ENCODE measurements at places on chromosomes 5 and 9.

GRCh38 chr5:127976991-127977717 lies 106.4 kb upstream of the SLC12A2 start:
- no peak for DNase-seq

DNA sequence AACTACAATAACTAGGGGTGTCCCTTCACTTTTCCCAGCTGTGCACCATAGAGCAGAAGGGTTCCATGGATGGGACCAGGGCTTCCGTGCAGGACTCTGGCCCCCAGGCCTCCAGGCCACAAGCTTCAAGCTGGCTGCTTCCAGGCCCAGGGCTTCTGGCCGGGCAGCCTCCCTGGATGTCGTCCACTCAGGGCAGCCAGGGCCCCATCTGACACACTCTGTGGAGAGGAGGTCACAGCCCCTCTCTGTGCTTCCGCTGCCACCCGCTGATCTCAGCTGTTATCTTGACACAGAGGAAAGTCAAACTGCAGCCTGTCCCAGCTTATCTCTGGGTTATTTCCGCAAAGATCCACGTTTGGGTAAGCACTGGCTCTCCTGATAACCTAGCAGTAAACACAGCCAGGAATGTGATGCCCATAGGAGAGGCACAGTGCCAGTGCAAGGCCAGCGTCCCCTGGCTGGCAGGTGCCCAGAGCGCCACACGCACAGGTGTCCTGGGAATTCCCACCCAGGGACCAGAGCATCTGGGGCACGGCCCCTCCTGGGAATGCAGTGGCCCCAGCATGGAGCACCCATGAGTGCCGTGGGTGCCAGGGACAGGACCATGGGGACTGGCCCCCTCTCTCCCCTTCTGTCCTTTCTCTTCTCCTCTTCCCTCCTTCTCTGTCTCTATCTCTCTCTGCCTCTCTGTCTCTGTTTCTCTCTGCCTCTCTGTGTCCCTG lies 15.6 kb upstream of the SLC6A19 start:
- DNase-seq: no peak

GRCh38 chr5:140567871-140568270 lies 3.2 kb downstream of the SLC35A4 start:
- DNase-seq: no peak

DNA sequence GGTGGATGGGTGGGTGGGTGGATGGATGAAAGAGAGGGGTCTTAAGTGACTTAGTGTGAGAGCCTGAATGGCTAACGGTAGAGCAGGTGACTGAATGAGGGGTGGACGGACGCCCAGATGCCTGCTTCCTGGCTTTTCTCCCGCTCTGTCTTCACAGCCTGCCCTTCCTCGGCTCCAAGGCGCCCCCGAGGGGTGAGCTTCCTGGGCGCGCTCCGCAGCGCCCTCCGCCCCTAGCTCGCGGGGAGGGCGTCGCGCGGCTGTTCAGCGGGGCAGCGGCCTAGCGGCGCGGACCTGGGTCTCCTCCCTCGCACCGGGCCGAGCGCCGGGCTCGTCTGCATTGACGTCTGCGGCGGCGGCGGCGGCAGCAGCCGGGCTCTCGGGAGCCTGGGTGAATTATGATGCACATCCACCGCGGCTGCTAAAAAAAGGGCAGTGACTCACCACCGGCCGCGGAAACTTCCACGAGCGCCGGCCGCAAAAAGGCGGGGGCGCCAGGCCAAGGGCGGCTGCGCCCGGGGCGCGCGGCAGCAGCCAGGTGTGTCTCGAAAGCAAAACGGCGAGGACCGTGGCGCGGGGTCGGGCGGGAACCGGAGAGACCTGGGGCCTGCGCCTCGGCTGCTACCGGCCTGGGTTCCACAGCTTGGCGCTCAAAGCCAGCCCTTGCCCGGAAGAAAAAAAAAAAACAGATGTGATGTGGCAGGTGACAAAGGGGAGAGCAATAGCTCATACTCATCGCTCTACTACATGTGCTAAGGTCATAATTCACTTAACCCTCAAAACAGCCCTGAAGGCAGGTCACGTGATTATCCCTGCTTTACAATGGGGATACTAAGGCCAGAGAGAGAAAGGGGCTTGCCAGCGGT lies 143.0 kb upstream of the ADRA1B start:
- DNase-seq: peak; percentile 30

GRCh38 chr9:77020413-77021290 lies 1.2 kb downstream of the FOXB2 start:
- no peak for DNase-seq

- no peak for DNase-seq
Observed at GRCh38 chr5:124132843-124133242, 613.6 kb downstream of the ZNF608 start.

DNA sequence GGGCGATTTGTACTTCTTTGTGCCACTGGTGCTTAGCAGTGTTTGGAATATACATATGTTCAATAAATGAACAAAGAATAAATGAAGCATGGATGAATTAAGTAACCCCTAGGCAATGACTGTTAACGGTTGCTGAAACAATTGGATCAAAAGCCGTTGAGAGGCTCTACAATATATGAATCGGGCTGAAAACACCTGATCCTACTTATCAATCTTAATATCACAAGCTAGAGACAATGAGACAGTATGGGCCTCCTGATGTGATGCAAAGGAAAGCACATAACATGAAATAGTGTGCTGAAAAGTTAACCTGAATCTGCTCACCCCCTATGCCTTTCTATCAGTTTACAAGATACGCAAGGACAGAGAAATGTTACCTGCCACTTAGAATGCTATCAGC lies 410.3 kb upstream of the RGMB start:
- DNase-seq: no peak

DNA sequence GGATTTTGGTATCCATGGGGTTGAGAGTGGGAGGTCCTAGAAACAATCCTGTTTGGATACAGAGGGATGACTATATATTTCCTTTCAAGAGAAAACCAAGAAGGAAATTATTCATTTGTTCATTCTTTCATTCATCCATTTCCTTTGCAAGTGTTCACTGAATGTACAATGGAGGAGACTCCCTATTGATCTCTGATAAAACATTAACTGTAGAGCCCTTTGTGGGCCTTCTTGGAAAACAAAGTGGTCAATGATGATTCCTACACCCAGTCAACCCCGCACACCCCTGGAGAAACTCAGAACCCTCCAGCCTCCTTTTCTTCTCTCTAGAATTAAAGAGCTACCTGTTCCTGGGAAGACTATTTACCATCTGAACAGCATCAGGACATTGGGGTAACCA lies 247.3 kb downstream of the AUH start:
- no peak for DNase-seq

GRCh38 chr9:35703906-35704672 lies 14.4 kb upstream of the TPM2 start:
- DNase-seq: no peak

- no peak for DNase-seq
Observed at GRCh38 chr9:3177146-3177761, 333.4 kb upstream of the PUM3 start.

DNA sequence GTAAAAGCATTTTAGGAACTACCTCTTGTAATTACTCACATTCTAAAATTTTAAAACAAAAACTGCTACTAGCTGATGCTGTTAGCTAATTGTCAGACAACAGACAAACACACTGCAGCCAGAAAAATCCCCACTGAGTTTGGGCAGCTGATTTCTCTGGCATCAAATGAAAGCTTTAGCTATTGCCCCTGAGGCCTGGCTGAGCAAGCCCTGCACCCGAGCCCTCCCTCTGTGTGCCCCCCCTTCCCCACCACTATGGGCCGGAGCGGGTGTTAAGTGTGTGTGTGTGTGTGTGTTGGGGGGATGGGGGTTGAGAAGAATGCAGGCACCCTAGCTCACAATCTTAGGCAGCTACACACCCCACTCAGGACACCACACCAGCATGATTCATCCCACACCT lies 2.4 kb downstream of the NEUROG1 start:
- DNase-seq: no peak

DNA sequence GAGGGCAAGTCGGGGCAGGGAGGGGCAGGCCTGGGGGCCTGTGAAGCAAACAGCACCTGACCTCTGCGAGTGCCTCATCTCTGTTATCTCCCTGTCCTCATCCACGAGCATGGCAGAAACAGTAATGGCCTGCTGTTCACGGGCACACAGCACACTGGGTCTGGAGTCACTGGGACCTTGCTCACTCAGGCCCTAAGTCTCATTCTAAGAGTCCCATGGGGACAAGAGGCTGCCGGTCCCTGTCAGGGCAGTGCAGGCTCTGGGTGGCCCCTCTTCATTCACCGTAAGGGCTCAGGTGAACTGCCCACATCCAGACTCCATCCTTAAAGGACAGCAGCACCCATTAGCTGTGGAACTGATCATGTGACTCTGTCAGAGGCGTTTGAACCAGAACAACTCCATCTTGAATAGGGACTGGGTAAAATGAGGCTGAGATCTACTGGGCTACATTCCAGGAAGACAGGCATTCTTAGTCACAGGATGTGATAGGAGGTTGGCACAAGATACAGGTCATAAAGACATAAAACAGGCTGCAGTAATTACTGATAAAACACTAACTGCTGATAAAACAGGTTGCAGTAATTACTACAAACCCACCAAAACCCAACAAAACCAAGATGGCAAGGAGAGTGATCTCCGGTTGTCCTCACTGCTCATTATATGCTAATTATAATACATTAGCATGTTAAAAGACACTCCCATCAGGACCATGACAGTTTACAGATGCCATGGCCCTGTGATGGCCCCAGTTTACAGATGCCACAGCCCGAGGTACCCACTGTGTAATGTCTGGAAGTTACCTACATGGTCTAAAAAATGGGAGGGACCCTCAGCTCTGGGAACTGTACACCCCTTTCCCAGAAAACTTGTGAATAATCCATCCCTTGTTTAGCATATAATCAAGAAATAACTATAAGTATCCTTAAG lies 28.7 kb downstream of the BICD2 start:
- no peak for DNase-seq

DNA sequence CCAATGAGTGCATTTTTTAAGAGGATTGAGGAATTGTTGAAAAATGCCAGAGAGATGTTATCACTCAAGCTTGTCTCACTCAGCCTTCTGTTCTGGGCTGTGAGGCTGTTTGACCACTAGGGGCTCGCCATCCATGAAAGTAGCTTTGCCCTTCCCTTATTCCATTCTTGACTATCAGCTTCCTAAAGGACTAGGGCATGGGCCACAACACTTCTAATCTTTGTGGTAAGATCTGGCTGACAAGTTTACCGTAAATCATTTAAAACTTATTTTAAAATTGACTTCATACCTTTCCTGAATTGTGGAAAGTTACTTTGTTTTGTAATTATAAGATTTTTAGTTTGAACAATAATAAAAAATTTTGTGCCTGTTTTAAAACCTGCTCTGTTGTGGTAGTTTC lies 49.5 kb downstream of the TJP2 start:
- peak; percentile 54 for DNase-seq

GRCh38 chr5:138651767-138652117 lies 76.5 kb upstream of the HSPA9 start:
- no peak for DNase-seq

DNA sequence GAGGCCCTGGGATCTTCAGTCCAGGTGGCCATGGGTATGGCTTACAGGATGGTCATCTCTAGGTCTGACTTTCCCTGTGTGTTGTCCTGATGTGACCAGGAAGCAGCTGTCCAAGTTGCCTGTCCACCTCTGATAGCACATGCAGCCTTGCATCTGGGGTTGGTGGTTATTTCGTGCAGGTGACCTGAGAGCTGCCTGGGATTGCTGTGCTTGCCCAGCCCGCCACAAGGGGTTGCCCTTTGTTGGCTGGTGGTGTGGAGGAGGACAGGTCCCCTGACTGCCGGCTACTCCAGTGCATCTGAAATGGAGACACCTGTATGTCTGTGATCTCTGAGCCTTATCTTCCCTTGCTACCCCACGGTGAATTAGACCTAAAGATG lies 212.6 kb downstream of the ARHGAP26 start:
- no peak for DNase-seq

DNA sequence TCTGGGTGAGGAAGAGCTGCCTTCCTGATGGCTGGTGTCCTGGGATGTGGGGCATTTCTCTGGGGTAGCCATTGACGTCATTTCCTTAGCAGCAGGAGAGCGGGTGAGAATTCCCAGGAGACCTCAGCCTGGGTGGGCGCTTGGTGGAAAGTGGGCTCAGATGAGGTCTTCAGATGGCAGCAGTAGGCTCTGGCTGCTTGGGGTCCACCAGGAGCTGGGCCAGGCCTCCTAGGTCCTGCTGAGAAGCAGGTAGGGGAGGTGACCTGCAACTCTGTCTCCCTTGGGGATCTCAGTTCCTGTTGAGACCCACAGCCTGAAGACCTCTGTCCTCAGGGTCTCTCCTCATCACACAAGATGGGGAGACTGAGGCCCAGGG lies 31.5 kb downstream of the FAM163B start:
- no peak for DNase-seq

- no peak for DNase-seq
Observed at GRCh38 chr9:109101810-109102209, 17.9 kb downstream of the TMEM245 start.

DNA sequence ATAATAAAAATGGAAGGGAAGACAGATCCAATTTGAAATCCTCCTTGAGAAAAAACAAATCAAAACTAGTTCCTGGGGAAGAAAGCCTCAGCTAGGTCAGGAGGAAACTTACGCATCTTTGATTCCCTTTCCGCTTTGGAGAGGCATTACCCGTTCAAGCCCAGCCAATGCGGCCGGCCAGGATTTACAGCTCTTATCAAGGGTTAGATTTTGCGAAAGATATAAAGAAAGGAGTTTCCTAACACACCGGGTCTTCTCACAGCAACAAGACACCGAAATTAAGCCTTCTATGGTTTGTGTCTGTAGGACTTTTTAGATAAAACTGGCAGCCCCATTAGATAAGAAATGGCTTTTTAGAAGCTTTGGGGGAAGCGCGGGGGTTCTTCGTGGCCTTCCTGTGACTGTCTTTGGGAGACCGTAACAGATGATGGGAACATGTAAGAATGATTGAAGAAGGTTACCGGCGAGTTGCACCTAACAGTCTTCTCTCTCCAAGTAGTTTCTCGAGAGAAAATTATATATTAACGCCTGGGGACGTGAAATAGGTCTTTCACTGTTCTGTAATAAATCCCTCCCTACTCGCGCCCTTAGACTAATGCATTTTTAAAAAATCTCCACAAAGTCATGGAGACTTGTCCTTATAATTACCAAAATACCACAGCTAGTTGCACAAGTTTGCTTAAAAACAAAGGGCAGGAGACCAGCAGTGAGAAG lies 1.3 kb upstream of the ISL1 start:
- DNase-seq: no peak

- DNase-seq: no peak
Observed at GRCh38 chr5:27810458-27810857, 772.1 kb upstream of the CDH9 start.

DNA sequence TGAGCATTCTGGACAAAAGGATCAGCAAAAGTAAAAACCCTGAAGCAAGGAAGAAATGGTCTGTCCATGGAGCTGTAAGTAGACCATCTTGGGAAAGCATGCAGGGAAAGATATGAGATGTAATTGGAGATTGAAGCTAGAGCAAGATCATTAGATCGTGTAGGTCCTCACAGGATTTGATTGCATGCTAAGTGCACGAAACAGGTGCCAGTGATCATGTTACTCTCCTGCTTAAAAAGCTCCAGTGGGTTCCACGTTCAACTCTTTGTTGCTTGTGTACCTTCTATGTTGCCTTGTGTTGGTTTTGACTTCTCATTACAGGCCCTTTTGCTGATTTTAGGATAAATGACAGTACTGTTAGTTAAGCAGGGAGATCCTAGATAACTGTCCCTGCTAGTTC lies 442.0 kb downstream of the DMRT2 start:
- DNase-seq: no peak
